SJCRH30 (cell line): ENCODE measurements at places on chromosomes 2 and 18.
A peak's percentile ranks its signal among the peaks of the same experiment; 100 is the strongest.

GRCh38 chr18:38322206-38322605 is 756.6 kb upstream of the CELF4 start:
- DNase-seq = no peak

- no peak for DNase-seq
Measured at GRCh38 chr2:104501342-104501741, 352.6 kb upstream of the POU3F3 start.

DNA sequence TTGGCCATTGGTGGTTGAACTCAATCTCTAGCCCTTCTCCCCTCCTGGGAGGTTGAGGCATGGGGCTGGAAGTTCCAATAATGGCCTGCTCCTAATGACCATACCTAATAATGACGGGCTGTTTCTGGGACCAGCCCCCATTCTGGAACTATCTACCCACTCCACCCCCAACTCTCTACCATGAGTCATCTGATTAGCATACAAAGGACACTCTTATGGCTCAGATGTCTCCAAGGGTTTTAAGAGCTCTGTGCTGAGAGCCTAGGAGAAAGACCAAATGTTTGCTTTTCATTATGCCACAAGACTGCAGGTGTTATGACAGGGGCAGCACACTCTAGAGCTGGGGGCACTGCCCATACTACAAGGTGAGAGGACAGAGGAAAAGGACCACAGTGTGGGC is 137.0 kb upstream of the NCKAP5 start:
- DNase-seq = no peak

DNA sequence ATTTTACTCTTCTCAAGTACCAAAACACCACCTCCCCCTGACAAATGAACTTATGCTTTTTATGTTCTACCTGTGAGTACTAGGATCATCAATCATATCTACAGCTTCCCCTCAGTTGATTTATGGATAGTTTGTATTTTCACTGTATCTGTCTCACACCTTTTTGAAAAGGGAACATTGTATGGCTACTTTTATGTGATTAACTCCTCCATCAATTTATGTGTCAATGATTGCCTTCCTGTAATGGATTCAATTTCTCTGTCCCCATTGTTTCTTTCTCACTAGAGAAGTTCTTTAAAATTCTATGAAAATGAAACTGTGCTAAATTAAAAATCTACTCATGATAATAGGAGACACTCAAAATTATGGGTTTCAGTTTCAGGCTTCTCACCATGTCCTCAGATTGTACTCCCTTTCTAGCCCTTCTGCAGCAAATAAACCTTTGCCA is 935.0 kb downstream of the TRIB2 start:
- DNase-seq = no peak

- no peak for DNase-seq
Measured at GRCh38 chr2:181660181-181660580, 3.3 kb upstream of the CERKL start.

DNA sequence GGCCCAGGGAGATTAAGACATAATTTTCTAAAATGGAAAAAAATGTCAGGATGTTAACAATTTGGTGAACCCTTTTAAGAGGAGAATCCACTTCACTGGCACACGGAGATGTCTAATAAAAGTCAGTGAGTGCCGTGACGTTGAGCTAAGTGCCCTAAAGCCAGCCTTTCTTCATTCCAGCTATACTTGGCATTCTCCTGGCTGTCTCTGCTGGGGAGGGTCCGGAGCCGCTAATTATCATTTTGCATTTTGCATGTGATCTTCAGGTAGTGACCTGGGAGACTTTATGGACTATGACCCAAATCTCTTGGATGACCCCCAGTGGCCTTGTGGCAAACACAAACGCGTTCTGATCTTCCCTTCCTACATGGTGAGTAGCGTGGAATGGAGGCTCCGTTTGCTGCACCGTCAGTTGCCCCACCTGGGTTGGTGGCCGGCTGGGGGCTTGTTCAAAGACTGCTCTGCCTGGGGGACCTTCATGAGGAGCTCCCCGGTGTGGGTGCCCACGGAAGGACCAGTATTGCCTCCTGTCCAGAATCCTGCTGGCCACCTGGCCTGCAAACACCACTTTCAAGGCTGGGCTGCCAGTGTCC is 101.7 kb downstream of the CABLES1 start:
- DNase-seq = no peak

- DNase-seq = peak; percentile 63
Measured at GRCh38 chr2:20525041-20526035, 78.5 kb downstream of the RHOB start.

- no peak for DNase-seq
Measured at GRCh38 chr18:34661464-34662087, 48.5 kb upstream of the DTNA start.

GRCh38 chr2:206056286-206056685 is 29.7 kb downstream of the INO80D start:
- DNase-seq = no peak

DNA sequence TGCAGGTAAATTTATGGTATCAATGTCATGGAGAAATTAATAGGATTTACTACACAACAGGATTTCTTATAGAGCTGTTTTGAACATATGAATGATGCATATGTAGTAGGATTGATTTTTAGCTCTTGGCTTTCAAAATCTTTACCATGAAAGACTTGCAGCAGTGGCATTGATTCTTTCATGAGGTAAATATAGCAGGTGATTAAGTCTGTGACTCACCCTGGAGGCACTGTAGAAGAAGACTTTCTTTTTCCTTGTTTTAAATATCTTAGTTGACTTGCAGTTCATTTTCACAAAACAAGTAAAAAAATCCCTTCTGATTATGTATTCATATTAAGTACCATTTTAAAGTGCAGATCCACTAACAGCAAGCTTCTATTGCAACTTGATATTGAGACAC is 463.0 kb downstream of the FBXO15 start:
- no peak for DNase-seq

DNA sequence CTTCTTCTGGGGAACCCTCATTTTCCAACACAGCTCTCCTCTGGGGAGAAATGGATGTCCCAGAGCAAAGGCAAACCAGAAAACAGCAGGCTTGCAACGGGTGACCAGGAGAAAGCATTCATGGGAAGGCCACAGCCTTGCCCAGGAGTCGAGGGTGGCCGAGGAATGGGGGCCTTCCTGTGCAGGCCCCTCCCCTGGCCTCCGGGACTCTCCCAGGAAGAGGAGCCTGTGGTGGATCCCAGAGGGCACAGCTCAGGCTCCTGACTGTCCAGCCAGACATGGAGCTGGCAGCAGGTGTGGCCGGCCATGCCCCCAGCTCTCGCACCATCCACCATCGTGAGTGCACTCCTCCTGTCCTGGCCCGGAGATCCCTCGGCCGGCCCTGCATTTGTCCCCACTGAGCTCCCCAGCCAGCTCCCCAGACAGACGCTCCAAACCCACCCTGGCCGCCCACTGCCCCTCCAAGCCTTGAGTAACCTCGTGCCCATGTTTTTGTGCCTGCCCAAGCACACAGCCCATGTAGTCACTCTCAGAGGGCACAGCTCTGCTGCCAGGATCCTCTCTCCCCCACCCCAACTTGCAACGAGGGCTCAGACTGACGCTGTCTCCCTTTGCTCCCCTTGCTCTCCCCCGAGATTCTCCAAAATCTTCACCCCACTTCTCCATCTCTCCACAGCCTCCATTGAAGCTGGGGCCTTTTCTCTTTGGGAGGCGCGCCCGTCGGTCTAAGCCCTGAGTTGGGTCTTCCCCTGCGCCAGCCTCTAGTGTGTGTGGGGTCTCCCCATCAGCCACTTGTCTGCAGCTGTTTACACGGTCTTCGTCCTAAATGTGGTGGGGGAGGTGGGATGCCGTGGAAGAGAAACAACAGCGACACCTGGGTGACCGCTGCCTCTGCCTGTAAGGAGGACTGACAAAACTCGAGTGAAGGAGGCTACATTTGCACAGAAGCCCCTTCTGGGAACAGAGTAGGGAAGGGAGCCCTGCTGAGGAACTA is 9.8 kb downstream of the PRLH start:
- peak; percentile 73 for DNase-seq

- peak; percentile 54 for DNase-seq
Measured at GRCh38 chr2:43293744-43294695, 67.6 kb upstream of the ZFP36L2 start.

DNA sequence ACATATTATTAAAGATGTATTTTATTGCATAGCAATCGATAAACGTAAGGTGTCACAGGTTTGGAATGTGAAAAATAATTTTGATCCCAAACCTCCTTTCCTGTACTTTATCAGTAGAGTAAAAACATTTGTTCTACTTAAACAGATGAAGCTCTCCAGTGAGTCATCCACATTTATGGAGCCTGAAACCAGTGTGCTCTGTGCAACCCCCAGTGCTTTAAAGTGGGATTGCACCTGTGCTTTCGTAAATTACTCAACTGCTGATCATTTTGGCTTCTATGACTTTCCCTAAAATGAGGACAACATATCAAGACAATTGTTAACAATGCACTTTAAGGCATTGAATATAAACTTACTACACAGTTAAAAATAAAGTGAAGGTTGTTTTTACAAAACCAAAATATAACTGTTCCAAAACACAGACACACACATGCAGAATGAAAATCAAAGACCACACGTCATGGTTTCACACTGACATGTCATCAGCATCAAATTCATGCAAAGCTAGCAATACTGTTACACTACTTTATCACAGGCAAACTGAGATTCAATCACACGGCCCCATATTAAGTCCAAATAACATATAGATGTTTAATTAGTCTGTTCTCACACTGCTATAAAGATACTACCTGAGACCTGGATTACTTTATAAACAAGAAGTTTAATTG is 9.7 kb downstream of the TMEM18 start:
- DNase-seq = peak; percentile 57

- no peak for DNase-seq
Measured at GRCh38 chr2:51258301-51258700, 226.4 kb upstream of the NRXN1 start.

DNA sequence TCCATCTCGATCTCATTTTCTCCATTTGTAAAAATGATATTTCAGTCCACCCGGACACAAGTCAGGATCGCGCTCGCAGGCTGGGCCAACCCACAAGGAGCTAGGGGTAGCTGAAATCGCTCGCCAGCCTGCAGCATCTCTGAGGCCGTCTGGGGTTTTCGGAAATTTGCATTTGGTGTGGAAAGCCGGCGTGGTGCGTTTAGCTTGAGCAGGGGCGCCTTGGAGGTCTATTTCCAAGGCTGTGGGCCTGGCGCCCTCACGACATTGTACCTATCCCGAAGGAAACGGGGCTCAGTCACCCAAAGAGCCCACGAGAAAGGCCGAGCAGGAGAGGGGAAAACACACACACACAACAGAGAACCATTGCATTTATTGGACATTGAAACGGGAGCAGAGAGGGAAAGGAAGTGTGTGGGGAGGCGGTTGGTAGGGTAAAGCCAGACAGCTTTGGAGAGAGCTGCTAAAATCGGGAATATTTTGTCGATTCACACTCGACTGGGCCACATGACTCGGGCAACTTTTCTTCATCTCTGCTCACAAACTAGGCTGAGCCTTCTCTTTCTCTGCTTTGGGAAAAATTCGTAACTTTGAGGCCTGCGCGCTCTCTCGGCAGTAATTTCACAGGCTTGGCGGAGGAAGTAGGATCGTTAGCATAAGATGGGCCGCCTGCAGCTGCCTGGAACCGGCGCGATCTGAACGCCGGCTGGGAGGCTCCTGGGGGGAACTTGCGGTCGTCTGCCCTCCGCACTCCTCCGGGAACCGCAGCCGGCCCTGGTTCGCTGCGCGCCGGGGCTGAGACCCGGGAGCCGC is 1.1 kb upstream of the HOXD8 start:
- DNase-seq = no peak

GRCh38 chr18:59101830-59102414 is 37.8 kb upstream of the SEC11C start:
- DNase-seq = no peak

GRCh38 chr2:197010200-197011020 is 83.9 kb upstream of the PGAP1 start:
- no peak for DNase-seq

- peak; percentile 49 for DNase-seq
Measured at GRCh38 chr2:218658671-218659257, 659 bp downstream of the ZNF142 start.

- DNase-seq = peak; percentile 61
Measured at GRCh38 chr2:26245231-26245732, 543 bp downstream of the HADHB start.

DNA sequence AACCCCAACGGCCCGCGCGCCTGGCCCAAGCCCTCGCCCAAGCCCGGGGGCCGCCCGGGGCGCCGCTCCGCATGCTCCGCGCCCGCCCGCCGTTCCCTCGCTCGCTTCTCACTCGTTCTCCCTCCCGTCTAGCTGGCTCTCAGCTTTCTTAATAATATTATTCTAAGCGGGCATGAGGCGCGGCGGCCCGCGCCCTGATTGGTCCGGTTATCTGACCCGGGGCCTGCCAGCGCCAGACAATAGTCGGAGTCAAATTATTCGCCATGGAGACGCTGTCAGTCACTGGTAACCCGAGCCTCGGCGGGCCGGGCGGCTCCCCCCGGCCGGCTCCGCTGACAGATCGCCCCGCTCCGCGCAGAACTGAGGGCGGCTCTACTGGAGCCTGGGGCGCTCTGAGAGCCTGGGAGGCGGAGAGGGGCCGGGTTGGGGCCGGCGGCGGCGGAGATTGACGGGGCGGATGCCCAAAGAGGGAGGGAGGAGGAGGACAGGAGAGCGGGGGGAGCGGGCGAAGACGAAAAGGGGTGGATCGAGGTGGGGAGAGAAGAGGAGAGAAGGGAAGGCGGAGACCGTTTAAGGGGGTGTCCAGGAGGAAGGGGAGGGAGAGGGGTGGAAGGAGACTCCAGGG is at the start of gene SIX2:
TSS of gene SIX2 (minus strand) at position 150 of the 625 bp plus-strand sequence. CDS start 342 bp downstream, outside the sequence.
- DNase-seq = peak; percentile 99

DNA sequence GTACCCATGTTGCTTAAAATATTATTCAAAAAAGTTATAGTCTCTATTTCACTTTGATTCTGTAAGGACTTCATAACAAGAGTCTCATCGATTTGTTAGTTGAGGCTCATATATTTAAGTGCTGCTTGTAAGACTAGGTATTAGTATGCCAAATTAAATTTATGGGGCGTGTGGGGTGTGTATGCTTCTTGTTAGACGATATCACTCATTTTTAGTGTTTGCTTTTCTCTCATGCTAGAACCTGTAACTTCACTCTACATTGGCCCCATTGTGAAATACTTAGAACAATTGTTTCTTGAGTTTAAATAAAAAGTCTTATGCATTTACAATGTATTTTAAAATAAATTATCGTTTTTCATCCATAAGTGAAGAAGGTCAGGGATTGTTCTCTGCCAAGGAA is 63.6 kb downstream of the CTNNA2 start:
- DNase-seq = no peak

DNA sequence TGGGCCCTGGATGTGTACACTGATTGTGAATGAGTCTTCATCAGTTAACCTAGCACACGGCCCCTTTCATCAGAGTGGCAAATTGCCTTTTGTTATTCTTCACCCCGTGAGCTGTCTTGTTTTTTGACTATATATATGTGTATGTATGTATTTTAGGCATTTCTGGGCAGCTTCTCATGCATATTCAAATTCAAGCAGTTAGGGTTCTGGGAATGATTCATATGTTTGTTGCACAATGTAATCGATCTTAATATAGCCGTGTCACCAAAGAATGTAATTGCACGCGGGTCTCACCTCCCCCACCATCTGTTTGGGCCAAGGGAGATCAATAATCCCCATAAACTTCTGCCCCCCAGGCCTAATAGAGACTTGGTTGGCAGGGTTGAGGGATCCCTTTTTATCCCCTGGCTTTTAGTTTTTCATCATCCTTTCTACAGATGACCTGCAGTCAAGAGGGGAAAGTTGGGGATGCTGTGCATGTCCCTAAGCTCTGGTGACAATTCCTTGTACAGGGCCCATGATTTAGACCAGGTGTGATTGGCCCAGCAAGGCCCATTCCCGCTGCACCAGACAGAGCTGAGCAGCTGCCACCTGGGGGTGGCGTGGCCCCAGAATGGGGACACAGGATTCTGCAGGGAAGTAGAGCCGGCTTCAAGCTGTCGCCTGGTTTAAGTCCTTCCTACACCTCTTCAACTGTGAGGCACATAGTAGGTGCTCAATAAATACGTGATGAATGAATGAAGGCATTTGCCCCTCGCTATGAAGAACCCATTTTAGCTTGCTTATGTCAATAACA is 19.2 kb downstream of the KCNF1 start:
- DNase-seq = no peak
